ENCODE measurements at places on chromosomes 4 and X.

GRCh38 chr4:167787231-167787630, 305.1 kb upstream of the ANXA10 start:
- DNase-seq, result no peak

GRCh38 chr4:1043651-1044468, 32.4 kb downstream of the FGFRL1 start:
- no peak for DNase-seq

DNA sequence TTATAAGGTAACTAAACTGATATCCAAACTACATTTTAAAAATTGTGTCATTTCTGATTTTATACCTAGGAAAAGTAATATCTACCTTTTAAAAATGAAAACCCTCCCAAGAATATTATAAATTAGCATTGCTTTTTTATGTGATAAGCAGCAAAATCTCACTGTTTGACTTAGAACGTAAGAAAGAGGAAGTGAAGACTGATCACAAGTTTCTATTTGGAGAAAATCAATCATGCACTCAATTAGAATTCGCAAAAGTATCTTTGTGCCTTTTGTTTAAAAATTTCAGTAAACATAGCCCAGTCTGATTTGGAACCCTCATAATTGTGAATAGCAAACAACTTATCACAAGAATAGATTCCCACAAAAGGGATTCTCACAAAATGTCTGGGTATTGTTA, 142.7 kb downstream of the TENM3 start:
- peak; percentile 33 for DNase-seq

- DNase-seq, result no peak
Measured at GRCh38 chr4:155535802-155536454, 130.7 kb upstream of the GUCY1A1 start.

DNA sequence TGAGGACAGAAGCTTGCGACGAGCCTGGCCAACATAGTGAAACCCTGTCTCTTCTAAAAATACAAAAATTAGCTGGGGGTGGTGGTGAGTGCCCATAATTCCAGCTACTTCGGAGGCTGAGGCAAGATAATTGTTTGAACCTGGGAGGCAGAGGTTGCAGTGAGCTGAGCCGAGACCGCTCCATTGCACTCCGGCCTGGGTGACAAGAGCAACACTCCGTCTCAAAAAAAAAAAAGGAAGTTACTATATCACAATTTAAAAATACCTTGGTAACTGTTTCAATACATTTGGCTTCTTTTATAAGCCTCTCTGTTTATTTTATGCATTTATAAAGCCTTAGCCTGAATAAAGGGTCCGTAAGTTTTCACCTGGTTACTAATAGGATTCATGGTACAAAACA, 46.6 kb upstream of the CHRNA9 start:
- no peak for DNase-seq

GRCh38 chr4:186074189-186074588, 5.2 kb downstream of the TLR3 start:
- no peak for DNase-seq

DNA sequence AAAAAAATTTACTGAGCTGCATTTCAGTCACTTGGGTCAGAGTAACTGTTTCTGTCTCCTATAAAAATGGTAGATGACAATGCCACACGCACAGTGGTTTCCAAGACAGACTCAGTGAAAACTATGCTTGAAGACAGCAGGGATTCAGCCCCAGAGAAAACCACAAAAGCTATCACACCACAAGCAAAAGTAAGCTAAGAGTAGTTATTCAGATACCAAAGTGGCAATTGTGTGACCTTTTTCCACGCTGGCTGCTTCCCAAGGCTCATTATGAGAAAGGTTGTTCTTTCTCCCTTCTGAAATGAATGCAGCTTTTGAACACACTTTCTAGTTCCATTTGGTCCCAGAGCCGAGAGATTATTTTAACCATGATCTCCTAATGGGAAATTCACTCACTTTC, 46.4 kb upstream of the GPM6B start:
- no peak for DNase-seq

- DNase-seq, result no peak
Measured at GRCh38 chr4:22688236-22688635, 4.5 kb upstream of the GBA3 start.

- no peak for DNase-seq
Measured at GRCh38 chr4:79150820-79151416, 174.9 kb downstream of the NAA11 start.

DNA sequence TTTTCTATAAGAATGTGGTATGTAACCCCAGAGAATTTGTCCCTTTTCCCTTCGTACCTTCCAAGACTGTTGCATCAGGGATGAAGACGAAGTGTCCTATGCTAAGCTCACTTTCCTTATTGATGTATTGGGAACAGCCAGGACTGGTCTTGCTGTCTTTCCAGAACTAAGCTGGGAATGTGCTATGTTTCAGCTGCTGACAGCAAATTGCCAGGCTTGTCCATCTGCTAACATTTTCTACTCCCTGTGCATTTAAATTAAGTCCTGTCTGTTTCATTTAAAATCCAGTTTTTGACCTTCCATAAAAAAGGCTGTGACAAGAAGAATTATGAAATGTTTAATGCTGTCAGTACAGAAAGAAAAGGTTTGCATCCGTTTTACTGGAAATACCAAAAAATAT, 87.9 kb downstream of the ATP10D start:
- DNase-seq, result no peak

DNA sequence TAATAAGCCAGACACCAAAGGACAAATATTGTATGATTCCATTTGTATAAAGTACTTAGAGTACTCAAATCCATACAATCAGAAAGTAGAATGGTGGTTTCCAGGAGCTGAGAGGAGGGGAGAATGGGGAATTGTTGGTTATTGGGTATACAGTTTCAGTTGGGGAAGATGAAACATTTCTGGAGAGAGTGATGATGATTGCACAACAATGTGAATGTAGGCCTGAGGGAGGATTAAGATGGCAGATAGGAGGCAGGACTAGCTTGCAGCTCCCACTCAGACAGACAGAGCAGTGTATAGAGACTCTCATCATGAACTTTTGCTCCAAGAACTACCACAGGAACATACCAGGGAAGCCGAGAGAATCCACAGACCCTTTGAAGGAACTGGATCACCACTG, 75.7 kb upstream of the PAK3 start:
- DNase-seq, result no peak

DNA sequence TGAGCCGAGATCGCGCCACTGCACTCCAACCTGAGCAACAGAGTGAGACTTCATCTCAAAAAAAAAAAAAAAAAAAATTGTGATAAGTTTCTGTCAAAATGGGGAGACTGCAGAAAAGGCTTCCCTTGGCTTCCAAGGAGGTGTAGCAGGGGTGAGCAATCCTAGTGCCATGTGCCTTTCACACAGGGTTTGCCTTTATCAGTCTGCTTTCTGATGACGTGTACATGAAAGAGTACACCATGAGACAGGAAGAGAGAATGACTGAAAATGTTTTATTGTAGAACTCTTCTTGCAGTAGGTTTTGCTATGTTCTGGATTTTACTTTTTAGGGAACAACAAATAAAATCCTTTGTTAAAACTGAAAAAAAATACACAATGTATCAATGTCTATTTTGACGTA, 23.4 kb upstream of the ZFP42 start:
- DNase-seq, result no peak

DNA sequence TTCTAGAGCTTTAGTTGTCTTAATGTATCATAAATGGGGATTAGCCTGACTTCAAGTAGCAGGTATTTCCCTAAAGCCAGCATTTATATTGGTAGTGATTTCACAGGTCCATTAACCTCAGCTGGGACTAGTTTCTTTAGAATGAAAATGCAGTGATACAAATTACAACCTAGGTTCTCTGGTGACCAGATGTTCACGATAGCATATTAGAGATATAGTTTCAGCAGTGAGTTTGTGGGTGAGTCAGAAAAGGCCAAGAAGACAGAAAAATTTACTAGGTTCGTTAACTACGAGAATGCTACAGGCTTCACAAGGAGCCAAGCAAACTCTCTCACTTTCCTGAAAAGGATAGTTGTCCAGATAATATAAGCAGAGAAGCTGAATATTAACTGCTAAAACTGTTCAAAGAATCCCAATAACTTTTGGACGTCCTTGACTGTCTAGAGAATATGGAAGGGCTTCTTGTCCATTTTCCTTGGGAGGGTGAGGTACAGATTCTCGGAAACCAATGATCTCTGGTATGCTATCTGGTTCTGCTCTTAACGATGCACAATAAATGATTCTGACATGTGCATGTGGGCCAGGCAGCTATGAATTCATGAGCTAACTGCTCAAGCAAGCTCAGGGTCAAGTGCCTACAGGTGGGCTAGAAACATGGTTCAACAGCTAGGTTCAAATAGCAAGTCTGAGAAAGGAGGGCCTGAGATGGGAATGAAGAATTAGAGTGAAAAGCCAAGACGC, 6.0 kb upstream of the SPCS3 start:
- DNase-seq, result no peak

GRCh38 chrX:123193101-123193500, 9.0 kb downstream of the GRIA3 start:
- DNase-seq, result no peak

DNA sequence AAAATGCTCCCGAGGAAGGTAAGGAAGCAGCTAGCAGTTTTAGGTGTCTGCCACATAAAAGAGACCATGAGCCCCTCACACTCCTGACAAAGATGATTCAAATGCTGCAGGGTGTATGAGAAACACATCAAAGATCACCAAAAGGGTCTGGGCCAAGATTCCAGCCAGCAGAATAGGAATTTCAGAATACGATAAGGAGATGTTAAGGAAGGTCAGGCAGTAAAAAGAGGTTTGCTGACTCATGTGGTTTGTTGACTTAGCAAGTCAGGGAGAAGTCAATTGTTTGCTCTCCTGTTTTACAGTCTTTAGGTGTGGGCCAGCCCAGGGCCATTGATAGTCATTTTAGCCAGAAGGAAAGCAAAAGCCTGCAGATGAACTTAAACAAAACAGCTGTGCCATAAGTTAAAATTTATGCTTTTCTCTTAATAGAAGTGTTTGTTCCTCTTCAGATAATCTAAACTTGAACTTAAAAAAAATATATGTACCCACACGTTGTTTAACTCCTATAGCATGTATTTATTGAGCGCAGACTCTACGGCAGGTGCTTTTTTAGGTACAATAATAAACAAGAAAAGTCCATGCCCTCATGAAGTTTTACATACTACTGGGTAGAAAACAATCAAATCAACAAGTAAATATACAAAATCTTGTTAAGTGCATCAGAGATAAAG, 115.6 kb downstream of the CAMK2D start:
- DNase-seq, result no peak

GRCh38 chr4:7354927-7355326, 79.8 kb downstream of the PSAPL1 start:
- DNase-seq, result no peak

DNA sequence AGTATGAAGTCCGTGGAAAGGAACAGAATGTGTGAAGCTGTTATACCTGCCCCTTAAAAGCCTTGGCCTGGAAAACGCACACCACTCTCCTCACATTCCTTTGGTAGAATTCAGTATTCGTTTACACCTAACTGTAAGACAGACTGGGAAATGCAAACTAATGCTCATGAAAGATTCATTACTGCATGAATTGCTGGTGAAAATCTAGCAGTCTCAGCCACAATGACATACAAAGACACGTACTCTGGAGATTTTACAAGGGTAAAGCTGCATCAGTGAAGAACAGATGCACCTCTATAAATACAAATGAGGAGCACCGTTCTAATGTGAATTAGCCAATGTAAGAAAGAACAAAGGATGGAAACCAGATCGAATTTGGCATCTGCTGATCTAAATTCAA, 2051.3 kb downstream of the PCDH7 start:
- no peak for DNase-seq

DNA sequence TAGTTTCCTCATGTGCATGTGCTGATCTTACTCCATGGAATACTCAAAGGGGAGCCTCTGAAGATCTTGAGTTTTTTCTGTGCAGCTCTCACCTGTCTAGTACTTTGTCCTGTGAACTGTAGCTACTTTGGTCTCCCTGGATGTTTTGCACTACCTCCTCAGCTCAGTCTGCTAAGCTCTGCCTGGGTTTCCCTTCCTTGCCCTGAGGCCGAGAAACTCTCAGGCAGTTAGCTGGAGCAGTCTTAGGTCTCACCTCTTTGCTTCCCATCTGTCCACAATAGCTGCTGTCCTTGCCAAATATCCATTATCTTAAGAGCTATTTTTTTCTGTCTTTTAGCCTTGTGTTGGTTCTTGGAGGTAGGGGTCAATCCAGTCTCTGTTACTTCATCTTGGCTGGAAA, 11.6 kb downstream of the THAP6 start:
- no peak for DNase-seq

GRCh38 chr4:89837993-89838390, 1.0 kb upstream of the SNCA start:
- no peak for DNase-seq

GRCh38 chr4:39036172-39036571, 4.0 kb upstream of the TMEM156 start:
- no peak for DNase-seq

DNA sequence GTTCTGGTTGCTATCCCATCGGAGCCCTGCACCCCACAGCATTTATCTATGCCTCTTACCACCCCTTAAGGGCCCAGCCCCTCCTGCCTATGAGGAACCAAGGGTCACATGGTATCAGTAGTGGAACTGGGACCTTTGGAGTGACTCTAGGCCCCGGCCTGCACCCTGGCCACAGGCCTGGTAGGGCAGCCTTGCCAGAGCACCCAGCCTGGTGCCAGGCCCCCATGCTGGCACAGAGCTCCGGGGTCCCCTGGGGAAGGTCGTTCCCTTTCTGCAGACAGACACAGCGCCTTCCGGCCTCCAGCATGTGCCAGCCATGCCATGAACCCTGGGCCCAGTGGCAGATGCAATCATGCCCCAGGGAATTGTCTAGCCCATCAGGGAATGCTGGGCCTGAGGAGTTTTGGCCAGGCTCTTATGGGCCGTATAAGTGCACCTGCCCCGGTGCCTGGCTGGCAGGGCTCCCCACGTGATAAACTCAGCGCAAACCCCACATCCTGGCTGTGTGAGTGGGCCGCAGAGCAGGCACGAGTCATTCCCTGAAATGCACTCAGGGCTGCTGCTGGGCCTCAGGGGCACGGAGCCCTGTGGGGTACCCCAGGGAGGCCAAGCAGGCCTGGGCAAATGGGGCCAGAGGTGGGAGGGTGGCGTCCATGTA, 19.8 kb upstream of the ADD1 start:
- DNase-seq, result no peak

DNA sequence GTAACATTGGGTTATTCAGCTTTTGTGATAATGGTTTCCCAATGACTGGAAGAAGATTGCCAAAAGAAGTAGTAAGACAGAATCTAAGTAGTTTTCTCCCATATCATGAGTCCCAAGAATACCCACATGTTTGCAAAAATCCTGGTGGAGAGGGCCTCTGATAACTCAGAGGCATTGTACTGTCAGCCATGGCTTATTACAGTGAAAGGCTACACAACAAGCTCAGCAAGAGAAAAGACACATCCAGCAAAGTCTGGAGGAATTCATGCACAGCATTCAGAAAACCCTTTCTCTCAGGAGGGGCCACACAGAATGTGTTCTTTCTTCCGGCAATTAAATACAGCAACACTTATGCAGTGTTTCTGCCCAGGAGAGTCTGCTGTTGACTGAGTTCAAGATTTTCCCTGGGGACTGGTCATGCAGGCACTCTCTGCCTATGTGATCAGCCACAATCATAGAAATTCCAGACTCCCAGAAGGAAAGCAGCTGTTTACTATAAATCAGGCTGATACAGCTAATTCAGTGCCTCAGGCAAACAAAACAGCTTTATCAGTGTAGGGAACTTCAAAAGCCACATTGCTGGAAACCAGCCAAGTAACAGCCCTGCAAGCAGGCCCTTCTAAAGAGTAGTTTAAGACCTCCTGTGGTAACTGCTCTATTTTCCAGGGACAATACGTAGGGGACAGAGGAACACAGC, 937.1 kb downstream of the CCSER1 start:
- DNase-seq, result no peak
